NCI-H1092 treated with DMSO at 0.1 percent for 48 hours (cell line): ENCODE measurements at places on chromosomes 12 and 14.
A peak's percentile ranks its signal among the peaks of the same experiment; 100 is the strongest.

- DNase-seq, result no peak
Observed at GRCh38 chr14:105014032-105014431, 6.9 kb downstream of the CDCA4 start.

DNA sequence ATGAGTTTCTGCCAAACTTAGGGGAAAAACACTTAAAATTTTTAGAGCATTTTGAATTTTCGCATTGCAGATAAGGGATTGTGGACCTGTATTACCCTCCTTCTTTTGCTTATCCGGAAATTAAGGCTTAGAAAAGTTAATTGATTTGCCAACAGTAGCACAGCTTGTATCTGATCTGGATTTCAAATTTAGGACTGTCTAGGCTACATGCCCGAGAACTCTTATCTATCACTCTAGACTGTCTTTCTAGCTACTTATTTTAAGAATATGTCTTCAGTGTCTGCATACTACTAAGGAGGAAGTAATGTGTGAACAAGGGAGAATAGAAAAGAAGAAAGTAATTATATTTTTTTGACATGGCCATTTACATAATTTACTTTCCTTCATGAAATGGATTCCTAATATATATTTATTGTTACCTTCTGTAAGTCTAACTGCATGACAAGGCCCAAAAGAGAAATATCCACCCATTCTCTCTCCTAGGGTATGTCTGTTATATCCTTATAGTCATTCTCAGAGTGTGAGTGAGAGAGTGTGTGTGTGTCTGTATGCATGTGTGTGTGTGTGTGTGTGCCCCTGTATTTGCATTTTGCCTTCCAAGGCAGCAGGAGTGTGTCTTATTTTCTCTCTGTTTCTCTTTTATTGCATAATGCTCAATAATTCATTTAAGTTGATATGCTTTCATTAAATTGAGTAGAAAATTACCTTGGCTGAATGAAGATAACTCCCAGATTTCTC lies 132.1 kb downstream of the SLC5A8 start:
- no peak for DNase-seq

- peak; percentile 54 for DNase-seq
Observed at GRCh38 chr14:68655021-68655831, 137.6 kb downstream of the ZFP36L1 start.

GRCh38 chr12:110689281-110690126 lies 589 bp upstream of the HVCN1 start:
- no peak for DNase-seq

DNA sequence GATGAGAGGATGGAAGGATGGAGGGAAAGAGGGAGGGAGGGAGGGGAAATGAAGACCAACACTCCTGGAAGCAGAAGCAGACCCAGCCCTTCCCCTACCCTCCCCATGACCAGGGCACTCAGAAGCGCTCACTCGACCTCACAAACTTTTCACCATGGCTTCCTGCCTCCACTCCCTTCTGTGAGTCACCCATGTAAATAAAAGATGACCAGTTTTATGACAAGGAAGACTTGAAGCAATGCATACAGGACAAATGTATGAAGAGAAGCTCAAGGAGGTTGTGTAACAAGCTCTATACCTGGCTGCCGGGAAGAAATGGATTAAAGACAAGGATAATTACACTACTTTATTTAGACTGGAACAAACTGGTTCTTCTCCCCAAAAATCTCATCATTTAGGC lies 63.8 kb downstream of the CDC42BPB start:
- no peak for DNase-seq

DNA sequence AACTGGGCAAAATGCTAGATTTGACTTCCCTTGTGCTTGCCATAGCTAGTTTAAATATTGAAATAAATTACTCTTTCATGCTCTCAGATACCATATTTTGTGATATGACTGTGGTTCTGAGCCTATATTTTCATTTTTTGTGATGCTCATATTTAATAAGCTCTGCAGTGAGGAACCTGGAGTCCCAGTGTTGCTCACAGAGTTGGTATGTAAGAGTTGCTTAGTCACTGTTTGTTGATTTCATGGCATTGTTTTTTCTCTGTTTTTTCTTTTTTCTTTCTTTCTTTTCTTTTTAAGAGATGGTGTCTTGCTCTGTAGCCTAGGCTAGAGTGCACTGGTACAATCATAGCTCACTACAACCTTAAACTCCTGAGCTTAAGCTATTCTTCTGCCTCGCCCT lies 750.5 kb upstream of the TMEM132C start:
- no peak for DNase-seq
